ENCODE measurements at places on chromosomes 12 and 14.

- no peak for DNase-seq
These were observed 21.6 kb downstream of the OSBPL8 start for GRCh38 chr12:76537923-76538322.

- no peak for DNase-seq
These were observed 44.0 kb downstream of the KLRG1 start for GRCh38 chr12:9033265-9033887.

DNA sequence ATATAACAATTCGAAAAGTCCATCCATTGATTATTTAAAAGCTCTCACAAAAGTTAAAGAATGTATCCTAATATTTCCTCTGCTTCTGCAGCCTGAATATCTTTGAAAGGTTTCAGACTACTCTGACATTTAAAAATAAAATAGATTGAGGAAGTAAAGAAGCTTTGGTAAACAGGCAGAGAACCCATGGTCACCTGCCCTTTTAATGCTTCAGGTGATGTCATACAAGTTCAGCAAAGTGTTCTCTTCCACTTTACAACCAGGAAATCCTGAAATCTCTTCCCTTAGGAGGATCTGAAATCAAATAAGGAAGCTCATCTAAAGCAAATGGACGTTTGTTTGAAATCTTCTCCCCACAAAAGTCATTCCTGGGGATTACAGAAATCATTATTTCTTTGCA, 322.4 kb downstream of the PDZRN4 start:
- no peak for DNase-seq

GRCh38 chr14:106875503-106875902, 1349.1 kb downstream of the TMEM121 start:
- no peak for DNase-seq

- no peak for DNase-seq
These were observed 44.0 kb upstream of the PLBD1 start for GRCh38 chr12:14611640-14612203.

- no peak for DNase-seq
These were observed 72.8 kb downstream of the PAPOLA start for GRCh38 chr14:96574633-96575632.

GRCh38 chr12:95200128-95200894, 17.0 kb downstream of the FGD6 start:
- DNase-seq, result no peak

GRCh38 chr14:56884617-56885016, 74.3 kb upstream of the OTX2 start:
- DNase-seq, result no peak

DNA sequence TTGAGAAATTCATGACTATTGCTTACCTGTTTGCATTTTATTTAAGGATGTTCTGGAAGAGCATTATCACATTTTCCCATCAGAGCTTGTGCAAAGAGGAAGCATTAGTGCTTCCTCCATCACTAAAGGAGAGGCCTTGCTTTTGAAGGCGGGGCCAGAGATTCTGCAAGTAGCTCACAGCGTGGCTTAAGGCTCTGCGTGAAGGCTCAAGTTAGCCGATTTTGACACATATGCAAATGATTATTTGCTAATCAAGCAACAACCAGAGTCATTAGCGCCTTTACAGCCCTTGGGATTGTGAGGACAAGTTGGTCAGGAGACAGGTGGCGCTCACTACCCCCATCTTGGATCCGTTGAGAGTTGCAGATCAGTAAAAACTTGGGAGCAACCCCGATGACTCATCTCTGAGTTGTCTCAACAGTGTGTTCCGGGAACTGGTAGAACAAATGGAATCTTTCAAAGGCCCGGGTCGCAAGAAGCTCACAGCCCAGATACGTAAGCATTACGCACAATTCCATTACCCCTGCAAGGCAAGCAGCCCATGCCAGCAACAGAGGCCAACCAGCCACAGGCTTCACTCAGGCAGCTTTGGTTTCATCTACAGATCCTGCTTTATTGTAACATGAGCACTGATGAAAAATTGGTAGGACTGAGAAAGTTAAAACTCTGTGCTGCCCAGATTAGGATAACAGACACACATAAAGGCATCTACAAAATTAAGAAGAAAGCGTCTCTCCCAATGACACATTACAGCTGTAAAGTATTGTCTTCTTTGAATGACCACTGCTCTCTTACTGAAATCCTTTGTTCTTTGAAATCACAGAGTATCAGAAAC, 34.9 kb upstream of the SPTSSA start:
- no peak for DNase-seq

GRCh38 chr12:64946132-64946829, 121.8 kb downstream of the TBC1D30 start:
- DNase-seq, result no peak

DNA sequence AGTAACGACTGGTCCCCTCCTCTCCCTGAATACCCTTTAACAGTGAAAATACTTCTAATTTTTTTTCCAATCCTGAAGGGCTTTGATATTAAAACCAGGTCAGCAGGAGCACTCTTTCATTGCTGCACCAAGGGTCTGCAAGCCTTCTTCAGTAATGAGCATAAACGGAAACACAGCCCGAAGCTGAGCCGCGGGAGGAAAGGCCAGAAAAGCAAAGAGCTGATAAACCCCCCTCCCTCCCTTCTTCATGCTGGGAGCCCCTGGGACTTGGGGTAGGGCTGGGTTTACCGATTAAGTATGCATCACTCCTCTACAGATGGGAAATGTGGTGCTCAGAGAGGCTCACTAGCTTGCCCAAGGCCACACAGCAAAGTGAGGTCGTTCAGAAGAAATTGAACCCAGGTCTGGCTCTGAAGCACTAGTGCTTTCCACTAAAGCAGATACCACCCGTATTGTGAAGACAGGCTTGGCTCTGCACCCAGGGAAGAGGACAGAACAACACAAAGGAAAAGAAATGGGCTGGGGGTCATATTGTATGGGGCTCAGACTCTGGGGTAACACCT, 128.8 kb downstream of the GLT1D1 start:
- DNase-seq, result no peak

GRCh38 chr12:65853489-65854157, 29.3 kb downstream of the HMGA2 start:
- no peak for DNase-seq

Measured in effector memory CD4-positive, alpha-beta T cell (primary cell).